ENCODE measurements at places on chromosomes 5 and 9.

GRCh38 chr5:131169810-131170539 lies 769 bp upstream of the LYRM7 start:
- DNase-seq = no peak

GRCh38 chr9:100084128-100084453 lies 14.7 kb downstream of the ERP44 start:
- DNase-seq = no peak

DNA sequence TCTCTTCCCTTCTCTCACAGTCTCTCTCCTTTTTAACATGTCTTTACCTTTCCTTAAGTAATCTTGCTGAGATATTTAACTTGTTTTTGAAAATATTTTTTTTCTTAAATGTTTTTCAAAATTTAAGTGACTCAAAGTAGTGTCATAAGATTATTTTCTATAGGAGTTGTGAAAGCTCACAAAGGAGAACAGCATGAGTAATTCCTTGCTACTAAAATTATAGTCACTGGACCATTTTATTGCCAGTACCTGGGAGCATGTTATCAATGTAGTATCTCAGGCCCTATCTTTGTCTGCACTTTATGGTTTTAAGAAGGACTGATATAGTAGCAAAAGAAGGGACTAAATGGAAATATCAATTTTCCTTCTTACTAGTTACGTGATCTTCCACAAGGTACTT lies 181.9 kb downstream of the TMEM232 start:
- DNase-seq = no peak

DNA sequence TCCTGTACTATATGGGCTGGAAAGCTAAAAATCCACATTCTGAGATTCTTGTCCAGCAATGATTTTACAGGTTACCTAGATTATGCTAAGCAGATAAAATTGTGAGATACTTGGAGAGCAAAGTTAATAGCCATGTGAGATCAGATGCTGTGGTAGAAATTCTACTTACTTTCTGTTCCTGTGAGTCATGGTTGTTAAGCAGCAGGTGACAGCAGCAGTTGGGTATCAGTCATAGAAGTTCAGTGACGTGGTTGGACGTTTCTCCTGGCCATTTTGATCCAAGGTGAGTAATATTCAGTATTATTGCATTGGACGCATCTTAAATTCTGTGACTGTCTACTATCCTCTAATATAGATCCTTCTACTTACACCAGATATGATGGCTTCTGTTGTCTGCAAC lies 524.5 kb downstream of the TMEM38B start:
- no peak for DNase-seq

DNA sequence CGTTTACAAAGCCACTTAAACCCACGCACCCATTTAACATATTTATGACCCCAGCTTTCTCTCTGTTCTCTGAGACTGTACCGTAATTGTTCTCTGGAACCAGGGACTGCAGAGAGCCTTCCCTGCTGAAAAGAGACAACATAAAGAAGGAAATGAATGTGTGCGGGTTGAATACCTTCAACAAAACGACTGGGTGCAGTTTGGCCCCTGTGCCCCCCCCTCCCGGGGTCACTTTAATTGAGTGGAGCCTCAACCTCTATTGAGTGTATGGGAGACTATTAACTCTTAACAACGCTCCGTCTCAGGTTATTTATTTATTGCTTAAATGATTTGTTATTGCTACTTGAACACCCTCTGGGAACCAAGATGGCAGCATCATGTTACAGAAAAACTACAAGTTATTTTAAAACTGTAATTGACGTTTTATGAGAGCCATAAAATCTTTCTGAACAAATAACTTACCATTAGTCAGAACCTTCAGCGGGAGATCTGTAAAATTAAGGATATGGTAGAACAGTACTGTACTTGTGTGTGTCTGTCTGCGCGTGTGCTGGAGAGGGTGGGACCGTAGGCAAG lies 70.6 kb downstream of the GAS1 start:
- no peak for DNase-seq

- DNase-seq = no peak
Measured at GRCh38 chr5:100780376-100780870, 122.7 kb downstream of the ST8SIA4 start.

GRCh38 chr9:132161743-132162184 lies at the start of gene NTNG2:
Gene NTNG2 (plus strand): TSS chr9:132162058. CDS start chr9:132166832, 4,774 bp downstream.
- no peak for DNase-seq

DNA sequence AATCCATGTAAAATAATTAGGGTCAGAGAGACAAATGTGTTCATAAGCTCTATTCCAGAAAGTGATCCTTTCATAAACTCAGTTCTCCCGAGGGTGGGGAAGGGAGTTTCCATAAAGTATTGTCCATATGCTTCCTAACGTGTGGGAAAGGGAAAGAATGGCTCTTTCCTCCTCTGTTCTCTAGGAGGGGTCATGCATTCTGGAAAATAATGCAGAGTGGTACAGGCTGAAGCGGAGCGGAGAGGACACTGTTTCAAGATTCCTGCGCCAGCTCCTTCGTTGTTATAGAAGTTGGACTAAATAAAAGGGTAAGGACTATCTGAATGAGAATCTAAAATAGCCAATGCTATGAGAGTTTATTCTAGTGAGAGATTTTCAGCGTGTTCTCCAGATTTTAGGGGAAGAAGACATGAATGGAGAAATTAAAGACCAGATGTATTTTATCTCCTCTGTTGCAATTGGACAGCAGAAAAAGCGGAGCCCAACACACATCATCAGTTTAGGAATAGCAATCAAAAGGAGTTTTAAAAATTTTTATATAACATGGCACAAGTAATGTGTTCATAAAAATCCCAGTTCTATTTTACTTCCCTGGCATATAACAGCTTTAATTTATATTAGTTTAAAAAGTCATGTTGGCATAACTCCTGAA lies 166.9 kb upstream of the MPDZ start:
- no peak for DNase-seq

GRCh38 chr5:88689668-88690408 lies 193.1 kb downstream of the MEF2C start:
- DNase-seq = no peak

DNA sequence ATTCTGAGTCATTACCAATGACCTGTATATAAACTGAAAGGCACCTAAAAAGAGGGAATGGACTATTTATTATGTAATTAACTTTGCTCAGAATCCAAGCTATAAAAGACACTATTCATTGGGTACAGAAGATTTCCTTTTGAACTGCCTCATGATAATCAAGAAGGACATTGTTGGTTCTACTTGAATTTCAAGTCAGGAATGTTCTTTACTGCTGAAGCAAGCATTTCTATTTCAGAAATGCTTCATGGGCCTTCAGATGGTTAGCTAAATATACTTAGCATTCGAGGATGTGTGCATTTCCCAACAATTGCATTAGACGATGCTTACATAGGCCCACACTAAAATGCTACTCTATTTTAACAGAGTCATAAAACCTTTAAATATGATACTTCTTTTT lies 658.2 kb upstream of the DMAC1 start:
- DNase-seq = no peak

DNA sequence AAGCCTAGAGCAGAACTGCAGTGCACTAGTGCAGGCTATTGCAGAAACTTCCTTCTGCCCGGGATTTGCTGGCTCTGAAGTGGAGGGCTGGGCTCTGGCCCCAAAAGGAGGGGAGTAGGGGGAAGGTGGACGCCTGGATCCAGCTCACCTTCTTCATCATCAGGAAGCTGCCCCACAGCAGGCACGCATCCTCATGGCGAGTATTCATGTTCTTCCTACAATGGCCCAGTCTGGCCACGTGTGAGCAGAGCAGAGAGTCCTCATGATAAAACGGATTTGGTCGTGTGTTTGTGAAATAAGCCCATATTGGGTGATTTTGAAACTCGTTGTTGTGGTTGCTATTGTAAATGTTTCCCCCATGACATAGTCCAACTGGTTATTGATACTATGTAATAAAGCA lies 8.2 kb upstream of the GLIPR2 start:
- no peak for DNase-seq

- DNase-seq = no peak
Measured at GRCh38 chr9:105313238-105313637, 68.8 kb downstream of the SLC44A1 start.

DNA sequence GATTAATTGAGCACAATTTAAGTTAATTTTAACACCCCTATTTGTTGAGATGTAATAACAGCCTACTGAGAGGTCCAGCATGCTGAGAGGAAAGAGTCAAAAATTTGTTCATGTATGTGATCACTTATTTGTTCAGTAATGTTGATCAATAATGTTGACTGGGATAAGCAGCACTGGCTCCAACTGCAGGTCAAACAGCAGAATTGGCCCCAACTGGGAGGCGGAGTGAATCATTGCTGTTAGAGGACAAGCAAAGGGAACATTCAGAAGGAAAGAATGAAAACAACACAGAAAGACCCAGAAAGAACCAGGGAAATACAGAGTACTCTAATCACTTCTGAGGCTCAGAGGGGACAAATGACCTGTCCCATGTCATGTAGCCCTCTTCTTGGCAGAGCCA lies 221.1 kb downstream of the COMMD10 start:
- no peak for DNase-seq

DNA sequence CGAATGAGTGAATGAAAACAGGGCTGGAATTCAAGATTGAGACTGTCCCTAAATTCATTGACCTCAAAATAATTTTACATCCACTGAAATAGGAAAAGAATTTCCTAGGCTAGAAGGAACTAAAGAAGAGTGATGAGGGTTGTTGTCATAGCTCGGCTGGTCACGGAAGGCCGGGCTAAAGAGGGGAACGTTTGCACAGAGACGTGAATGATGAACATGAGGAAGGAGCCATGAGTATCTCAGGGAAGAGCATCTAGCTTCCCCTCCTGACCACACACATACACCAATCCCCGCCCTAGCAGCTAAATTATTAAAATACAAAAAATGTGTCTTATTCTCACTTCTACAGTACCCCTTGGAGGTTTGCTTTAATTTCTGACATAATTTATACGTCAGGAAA lies 124.4 kb upstream of the ABCA1 start:
- no peak for DNase-seq

DNA sequence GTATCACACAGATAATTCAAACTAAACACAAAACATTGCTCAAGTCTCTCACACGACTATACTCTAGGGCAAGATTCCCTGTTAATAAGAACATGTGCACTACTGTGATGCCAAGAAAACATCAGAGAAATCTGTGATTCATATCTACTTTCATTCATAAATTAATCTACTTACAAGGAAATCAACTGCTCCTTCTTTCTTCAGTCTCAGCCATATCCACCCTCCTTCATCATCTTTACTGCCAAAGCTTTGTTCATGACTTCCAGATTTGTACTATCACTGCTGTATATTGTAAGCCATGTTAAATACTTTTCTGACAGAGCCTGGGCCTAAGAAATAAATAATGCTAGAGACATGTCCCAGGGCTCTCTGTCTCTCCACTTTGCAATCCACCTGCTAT lies 35.1 kb downstream of the CTNNAL1 start:
- DNase-seq = no peak

- DNase-seq = no peak
Measured at GRCh38 chr5:14436801-14437542, 144.6 kb upstream of the OTULINL start.

DNA sequence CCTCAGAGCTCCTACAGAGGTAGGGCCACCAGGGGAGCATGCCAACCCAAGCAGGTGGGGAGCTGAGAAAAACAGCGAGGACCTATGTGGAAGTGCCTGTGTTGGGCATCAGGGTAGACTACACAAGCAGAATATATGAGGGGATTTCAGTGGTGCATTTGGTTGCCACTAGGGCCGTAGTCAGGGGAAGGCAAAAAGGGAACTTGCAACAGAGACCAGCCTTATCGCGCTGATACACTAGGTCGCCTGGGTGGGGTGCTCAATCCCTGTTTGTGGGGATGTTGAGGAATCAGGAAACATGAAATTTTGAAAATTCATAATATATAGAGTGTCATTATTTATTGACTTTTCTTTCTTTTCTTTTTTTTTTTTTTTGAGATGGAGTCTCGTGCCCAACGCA lies 370.9 kb upstream of the PRR16 start:
- DNase-seq = no peak

DNA sequence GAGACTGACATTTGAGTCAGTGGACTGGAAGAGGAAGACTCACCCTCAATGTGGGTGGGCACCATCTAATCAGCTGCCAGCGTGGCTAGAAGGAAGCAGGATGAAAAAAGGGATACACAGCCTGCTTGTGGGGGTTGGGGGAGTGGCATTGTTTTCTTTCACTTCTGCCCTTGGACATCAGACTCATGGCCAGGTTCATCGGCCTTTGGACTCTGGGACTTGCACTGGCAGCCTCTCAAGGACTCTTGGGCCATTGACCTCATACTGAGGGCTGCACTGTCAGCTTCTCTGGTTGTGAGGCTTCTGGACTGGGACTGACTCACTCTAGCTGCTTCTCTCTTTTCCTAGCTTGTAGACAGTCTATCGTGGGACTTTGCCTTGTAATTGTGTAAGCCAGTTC lies 374.9 kb downstream of the TLE1 start:
- no peak for DNase-seq

GRCh38 chr9:128548876-128549275 lies 3.5 kb upstream of the SPTAN1 start:
- DNase-seq = no peak

DNA sequence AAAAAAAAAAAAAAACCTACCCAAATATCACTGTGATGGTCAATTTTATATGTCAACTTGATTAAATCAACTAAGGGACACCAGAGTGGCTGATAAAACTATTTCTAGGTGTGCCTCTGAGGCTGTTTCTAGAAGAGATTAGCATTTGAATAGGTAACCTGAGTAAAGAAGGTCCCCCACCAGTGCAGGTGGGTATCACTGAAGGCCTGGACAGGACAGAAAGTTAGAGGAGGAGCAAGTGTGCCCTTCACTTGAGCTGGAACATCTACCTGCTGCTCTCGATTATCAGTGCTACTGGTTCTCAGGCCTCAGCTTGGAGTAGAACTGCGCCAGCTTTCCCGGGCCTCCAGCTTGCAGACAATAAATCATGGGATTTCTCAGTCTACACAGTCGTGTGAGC lies 88.7 kb downstream of the TLE1 start:
- no peak for DNase-seq

GRCh38 chr5:40402007-40402364 lies 277.7 kb upstream of the PTGER4 start:
- DNase-seq = peak; percentile 23

DNA sequence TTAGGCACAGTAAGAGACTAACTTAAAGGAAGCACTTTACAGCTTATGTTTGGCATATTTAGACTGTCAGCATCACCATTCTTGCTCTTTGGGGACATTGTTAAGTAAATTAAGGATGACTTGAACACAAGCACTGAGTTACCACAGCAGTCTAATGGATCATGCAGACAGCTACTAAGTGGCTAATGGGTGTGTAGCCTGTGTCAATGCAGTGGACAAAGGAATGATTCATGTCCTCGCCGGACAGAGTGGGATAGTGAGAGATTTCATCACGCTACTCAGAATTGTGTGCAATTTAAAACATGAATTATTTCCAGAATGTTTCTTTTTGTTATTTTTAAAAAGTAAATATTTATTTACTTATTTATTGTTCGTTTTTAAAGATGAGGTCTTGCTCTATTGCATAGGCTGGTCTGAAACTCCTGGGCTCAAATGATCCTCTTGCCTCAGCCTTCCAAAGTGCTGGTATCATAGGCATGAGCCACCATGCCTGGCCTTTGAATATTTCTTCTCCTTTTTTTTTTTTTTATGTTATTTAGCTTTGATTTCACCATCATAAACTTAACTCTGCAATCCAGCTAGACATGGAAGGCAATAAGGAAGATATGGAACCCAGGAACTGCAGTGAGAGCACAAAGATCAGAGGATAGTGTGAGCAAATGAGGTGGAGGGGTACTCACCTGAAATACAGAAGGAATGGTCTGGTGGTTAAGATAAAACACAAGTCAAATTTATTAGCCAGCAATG lies 53.0 kb upstream of the KLF4 start:
- DNase-seq = no peak

- no peak for DNase-seq
Measured at GRCh38 chr5:150766251-150766650, 7.4 kb upstream of the DCTN4 start.
